ENCODE measurements at places on chromosomes 7 and 10.

- no peak for DNase-seq
Measured at GRCh38 chr7:24659505-24659904, 86.3 kb downstream of the PALS2 start.

- no peak for DNase-seq
Measured at GRCh38 chr10:11468126-11468742, 143.2 kb downstream of the USP6NL start.

DNA sequence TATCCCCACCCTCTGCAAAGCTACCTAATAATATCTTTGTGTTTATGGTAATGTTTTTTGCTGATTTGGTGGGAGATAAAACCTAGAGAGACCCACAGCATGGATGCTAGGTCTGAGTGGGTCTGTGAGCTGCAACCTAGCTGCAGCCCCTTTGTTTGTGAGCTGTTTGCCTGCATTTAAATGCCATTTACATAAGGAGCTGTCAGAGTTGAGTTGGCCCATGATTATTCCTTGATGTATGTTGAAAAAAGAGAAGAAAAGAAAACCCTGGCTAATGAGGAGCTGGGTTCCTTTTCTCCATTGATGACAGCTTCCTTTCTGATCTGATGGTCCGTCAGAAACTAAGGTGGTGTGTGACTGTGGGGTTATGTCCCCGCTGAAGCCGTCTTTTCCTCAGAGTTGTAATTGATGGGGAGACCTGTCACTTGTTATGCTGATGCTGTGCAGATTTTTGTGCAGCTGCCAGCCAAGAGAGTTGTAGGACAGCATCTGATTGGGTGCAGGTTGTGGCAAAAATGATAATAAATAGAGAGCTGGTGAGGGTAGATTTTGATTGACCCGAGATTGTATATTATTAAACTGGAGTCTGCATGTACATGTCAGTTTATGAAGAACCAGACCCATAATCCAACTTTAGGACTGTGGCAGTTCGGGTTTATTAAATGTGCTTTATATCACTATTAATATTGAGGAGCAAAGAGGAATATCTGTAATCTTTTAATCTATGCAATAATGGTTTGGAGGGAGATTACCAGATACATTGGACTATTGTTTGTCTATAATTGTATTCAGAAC is 219.8 kb downstream of the AUTS2 start:
- DNase-seq = no peak

DNA sequence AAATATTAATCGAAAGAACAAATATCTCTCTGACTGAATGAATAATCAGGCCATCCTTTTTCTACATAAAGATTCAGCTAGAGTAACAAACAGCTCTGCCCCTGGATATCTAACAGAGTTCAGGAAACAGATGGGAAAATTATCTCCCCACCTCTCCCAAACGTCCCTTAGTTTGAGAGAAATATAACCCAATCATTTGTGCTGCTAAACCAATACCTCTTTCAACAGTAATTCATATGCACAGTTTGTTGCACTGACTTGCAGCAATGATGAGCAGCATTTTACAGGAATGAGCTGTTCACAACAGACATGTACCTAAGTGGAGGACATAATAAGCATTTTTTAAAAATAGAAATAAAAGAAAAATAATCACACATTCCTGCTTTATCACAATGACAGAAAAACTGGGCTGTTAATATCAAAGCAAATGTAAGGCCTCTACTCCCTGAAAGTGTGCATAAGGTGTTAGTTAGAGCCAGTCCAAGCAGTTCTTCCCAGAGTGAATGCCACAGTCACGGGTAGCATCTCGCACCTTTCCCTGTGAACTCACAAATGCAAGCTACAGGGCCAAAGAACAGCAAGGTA is 2.3 kb downstream of the CREB3L2 start:
- no peak for DNase-seq

- DNase-seq = no peak
Measured at GRCh38 chr10:110409926-110410325, 87.8 kb upstream of the DUSP5 start.

- no peak for DNase-seq
Measured at GRCh38 chr10:25556457-25556856, 377.6 kb upstream of the MYO3A start.

- no peak for DNase-seq
Measured at GRCh38 chr7:22584179-22584578, 84.2 kb upstream of the STEAP1B start.

DNA sequence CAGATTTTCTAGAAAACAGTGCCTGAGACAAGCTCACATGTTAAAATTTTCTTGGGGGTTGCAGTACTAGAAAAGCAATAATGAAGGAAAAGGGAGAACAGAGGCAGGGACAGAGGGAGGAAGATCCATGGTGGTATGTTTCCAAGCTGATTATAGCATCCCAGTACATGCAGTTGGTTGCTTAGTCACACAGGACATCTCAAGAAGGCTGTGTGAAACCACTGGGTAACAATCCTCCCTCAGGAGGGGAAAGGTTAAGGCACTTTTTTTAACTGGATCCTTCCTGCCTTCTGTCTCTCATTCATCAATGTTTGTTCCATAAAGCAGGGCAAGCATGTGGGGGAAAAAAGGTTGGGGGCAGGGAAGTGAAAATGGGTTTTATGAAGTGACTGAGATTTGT is 6.1 kb upstream of the IMMP2L start:
- DNase-seq = no peak

DNA sequence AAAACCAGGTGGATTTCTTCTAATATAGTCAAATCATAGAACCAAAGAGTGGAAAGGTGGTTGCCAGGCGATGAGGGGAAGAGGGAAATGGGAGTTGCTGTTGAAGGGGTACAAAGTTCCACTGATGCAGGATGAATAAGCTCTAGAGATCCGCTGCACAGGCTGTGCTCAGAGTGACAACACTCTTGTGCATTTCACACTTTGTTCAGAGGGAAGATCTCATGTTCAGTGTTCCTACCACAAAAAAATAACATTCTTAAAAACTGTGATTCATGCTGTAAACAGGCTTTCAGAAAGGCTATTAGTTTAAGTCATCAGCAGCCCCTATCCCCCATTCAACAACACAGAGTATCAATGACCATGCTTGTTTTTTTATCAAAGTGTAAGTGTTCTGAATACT is 213.8 kb downstream of the COBL start:
- no peak for DNase-seq

DNA sequence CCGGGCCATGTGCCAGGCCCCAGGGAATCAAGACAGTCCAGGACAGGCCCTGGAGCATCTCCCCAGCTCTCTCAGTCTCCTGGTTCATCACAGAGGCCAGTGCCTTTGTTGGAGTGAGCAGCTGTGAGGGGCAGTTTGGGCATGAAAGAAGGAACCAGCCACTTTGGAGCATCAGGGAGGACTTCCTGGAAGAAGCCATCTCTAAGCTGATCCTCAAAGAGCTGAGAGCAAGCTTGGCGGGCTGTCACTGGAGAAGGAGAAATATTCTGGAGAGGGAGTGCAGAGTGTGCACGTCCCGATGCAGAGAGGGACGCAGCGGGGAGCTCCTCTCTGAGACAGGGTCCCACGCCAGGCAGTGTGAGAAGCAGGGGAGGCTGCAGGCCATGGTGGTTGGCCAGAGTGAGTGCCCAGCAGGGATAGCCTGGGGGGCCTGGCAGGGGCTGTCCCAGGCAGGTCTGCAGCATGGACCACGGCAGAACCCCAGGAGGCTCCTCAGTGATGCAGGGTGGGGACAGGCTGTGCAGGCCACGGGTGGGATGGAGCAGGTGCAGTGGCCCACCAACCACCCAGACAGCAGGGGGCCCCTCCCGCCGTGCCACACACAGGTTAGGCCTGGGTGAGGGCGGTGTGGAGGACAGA is 34.7 kb downstream of the PWWP2B start:
- no peak for DNase-seq

DNA sequence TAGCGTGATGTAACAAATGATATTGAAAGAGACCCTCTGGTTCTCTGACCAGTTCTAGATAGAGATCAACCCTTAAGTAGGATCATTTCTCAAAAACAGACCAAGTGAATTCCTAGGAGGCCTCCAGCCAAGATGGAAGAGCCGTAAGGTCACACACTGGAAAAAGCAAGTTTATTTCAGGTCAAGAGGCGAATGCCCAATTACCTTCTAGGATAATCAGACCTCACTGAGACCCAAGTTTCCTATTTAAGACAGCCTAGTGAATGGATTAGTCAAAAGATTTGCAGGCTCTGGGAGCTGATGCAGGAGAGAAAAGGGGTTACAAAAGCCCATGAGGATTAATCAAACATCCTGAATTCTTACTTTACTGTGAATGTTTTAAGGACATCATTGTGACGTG is 486.1 kb upstream of the NRP1 start:
- no peak for DNase-seq

DNA sequence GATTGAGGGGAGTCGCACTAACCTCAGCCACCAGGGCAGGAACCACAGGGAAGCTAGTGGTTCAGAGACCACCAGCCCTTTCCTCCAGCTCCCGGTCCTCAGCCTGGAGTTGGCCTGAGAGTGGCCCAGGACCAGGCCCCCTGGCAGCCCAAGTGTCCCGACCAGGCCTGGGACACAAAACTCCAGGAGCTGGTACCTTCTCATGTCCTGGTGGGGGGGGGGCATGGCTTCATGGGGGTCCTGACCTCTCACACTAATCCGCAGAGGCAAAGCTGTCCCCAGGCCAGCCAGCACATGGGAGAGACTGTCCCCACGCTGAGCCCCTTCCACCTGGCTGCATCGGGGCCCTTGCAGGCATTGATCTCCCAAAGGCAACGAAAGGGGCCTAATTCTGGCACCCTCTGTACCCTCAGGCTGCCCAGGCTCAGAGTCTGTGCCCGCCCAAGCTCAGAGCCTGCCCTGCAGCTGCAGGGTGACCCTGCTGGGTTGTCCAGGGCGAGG is 28.2 kb downstream of the GPRIN2 start:
- DNase-seq = no peak

GRCh38 chr10:92719991-92720830 is 30.5 kb downstream of the HHEX start:
- DNase-seq = no peak

GRCh38 chr7:14414274-14414986 is 425.0 kb upstream of the ETV1 start:
- DNase-seq = no peak

Measured in islet precursor cell (in vitro differentiated cells).